ENCODE measurements at places on chromosomes 13 and 19. TPM values are rescaled to one million over a fixed set of nuclear protein-coding genes. Genes with fewer than 3 reads are reported as not detected.

- DNase-seq, result no peak
Measured at GRCh38 chr19:32104153-32104849, 241.1 kb upstream of the ZNF507 start.

GRCh38 chr19:13952931-13953531, 722 bp downstream of the DCAF15 start:
- no peak for DNase-seq

GRCh38 chr13:105334211-105334610, 1201.3 kb downstream of the EFNB2 start:
- DNase-seq, result no peak

GRCh38 chr19:39237200-39238184, 7.3 kb downstream of the IFNL3 start:
- DNase-seq, result no peak

- DNase-seq, result no peak
Measured at GRCh38 chr13:106232681-106233080, 302.8 kb downstream of the EFNB2 start.

- no peak for DNase-seq
Measured at GRCh38 chr19:5079071-5079774, 110.3 kb downstream of the KDM4B start.

GRCh38 chr19:5097331-5097930, 128.5 kb downstream of the KDM4B start:
- no peak for DNase-seq

GRCh38 chr19:32053376-32053775, 292.0 kb upstream of the ZNF507 start:
- DNase-seq, result no peak

DNA sequence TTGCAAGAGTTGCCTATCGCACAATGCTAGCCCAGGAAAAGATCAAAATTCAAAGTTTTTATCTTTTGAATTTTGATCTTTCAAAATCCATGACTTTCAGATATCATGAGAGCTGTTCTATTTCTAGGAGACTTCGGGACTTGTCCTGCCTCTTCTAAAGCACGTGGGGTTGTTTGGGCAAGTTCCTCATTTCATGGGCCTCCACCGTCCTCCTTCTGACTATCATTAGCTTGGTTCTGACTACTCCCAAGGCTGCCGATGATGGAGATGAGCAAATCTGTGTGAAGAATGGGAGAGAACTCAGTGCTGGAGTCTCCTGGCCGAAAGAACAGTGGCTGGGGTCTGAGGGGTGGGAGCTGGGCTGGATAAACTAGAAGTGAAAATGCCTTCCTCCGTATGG, 86.5 kb downstream of the COL4A1 start:
- no peak for DNase-seq

GRCh38 chr19:54803410-54803809, at the start of gene KIR2DL4:
KIR2DL4 (plus strand) TSS chr19:54803610; CDS start chr19:54803652, 42 bp downstream.
- DNase-seq, result no peak

- no peak for DNase-seq
Measured at GRCh38 chr13:105595471-105595870, 940.0 kb downstream of the EFNB2 start.

DNA sequence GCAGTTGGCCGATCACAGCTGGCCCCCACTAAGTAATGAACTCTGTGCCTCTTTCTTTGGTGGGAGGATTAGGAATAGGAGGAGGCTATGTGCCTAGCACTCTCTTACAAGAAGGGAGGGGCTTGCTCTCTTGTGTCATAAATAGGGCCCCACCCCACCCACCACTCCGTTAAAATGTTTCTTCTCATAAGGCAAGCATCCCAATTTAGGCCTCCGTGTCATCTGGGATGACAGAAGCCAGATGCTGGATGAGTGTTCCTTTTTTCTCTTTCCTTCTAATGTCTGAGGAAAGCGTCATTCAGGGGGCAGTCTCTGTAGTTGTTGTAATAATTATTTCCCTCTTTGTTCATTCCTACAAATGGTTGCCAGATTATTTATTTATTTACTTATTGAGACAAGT, at the start of gene LIPE:
Gene LIPE, minus strand, starts transcription at position 76 of the 400 bp plus-strand sequence. CDS start 239 bp downstream, outside the sequence.
- no peak for DNase-seq

GRCh38 chr19:35461060-35461459, 13.0 kb downstream of the FFAR2 start:
- DNase-seq, result no peak

DNA sequence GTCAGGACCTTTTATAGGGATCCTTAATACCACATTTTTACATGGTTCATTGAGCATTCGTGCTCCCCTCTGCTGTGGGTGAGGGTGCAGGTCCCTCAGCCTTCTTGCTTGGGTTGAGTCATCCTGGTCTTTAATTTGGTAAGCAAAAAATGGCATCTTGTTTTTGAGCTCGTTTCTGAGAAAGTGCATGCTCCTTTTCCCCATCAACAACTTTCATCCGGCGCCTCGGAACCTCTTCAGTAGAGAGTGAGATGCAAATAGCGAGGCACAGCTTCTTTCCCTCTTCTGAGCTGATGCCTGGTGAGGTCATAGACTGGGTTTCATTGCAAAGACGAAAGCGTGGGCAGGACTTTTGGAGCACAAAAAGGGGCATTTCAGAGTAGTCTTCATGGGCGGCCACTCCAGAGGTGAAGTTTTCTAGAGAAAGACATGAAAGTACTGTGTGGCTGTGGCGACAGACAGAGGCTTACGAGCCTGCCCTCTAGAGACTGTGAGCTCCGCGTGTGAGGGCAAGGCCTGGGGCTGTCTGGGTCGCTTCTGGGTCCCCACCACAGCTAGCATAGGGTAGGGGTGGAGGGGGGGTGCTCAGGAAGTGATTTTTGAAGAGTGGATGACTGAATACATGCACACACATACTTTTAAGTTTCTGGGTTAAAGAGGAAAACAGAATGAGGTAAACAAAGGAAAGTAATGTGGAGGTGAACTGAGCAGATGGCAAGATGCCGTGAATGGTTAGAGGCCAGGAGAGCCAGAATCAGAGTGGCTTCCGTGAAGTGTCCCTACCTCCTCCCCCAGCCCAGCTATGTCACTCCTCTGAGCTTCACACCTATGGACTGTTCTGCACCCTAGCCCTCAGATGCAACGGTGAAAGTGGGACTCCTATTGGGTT, 44.3 kb downstream of the BBC3 start:
- peak; percentile 69 for DNase-seq

DNA sequence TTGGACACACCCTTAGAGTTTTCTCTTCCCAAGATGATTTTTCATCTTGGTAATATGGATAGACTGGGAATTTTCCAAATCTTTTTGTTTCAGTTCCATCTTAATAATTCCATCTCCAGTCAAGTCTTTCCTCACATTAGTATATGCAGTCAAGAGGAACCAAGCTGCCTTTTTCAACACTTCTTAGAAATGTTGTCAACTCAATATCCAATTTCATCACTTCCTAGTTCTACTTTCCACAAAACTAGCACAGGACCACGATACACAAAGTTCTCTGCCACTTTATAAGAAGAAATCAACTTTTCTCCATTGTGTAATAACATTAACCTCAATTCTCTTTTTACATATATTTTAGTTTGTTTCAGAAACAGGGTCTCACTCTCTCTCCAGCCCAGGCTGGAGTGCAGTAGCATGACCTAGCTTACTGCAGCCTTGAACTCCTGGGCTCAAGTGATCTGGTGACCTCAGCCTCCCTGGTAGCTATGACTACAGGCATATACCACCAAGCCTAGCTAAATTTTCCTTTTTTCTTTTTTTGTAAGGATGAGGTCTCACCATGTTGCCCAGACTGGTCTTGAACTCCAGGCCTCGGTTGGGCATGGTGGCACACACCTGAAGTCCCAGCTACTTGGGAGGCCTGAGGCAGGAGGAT, 15.5 kb downstream of the ZNF443 start:
- no peak for DNase-seq

C13orf42 gene
- total RNA-seq, result not detected

CDADC1 gene
- total RNA-seq, result 15.9 TPM

PRR22 gene
- total RNA-seq, result 5.9 TPM

PCP2 gene
- total RNA-seq, result 6.4 TPM

FBXO27 gene
- 0.64 TPM for total RNA-seq

ZSWIM9 gene
- total RNA-seq, result 10.5 TPM

CUL4A gene
- 75.5 TPM for total RNA-seq

CYP2F1 gene
- total RNA-seq, result not detected
